ENCODE measurements at places on chromosomes 3 and 15.

DNA sequence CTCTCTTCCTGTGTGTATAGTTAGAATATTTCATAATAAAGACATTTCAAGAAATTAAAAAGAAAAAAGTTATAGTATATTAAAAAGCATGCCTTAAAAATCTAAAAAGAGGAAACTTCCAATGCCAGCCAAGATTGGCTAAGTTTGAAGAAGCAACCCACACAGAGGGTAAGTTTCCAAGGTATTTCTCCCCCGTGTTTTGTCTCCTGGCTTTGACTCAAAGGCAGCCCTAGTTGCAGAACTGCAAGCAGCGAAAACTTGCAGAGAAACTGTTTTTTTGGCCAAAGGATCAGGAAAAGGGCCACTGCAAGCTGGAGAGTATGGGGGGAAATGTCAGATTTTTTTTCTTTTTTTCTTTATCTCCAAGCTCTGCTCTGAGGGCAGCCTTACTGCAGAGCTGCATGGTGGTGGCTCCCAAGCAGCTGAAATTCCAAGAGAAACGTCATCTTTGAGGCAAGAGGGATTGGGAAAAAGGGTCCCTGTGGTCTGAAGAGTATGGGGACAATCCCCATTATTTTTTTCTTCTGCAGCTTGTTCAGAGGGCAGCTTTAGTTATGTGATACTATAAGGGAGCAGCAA, 23.0 kb downstream of the HACL1 start:
- no peak for DNase-seq

DNA sequence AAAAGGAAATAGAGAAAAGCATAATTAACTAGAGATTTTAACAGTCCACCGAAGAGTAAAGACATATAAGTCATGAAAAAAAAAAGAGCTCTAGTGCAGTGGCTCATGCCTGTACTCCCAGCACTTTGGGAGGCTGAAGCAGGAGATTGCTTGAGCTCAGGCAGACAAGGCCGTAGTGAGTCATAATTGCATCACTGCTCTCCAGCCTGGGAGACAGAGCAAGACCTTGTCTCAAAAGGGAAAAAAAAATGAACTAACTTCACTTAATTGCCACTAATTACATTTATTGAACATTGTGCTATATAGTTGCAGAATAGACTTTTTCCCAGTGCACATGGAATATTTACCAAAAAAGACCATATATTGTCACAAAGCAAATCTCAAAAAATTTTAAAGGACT, 221.8 kb downstream of the CBLB start:
- no peak for DNase-seq

GRCh38 chr3:14761121-14761672, 57.6 kb upstream of the FGD5 start:
- no peak for DNase-seq

DNA sequence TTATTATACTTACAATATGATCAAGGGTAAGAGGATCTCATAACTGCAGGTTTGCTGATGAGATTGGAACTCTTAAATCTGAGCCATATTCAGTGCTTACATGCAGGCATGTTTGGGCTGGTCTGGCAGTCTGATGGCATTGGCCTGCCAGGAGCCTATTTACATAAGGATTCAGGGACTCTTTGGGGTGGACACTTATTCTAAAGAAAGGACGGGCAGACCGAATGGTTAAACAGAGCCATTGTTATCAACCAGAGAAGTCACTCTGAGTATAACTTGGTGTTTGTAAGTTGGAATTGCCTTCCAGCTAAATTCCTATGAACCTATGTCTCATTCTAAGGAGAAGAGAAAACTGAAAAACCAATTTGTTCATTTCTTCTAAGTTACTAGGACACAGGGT, 932.8 kb downstream of the IGSF11 start:
- DNase-seq: no peak

DNA sequence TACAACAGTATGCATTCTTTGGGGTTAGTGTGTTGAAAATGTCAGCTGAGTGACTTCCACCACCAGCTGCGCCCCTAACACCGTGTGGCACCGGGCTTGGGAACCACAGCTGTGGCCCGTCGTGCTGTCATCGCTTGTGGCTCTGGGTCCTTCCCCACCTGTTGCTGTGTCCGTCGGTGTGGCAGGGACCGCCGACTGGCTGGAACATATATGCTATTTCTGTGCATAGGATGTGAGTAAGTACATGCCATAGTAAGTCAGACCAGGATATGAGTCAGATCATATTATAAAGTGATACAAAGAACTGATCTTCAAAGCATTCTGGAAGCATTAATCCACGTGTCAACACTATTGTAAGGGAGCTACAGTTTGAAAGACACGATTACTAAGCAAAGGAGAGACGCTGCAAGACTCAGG, 31.9 kb downstream of the EHD4 start:
- DNase-seq: peak; percentile 60

DNA sequence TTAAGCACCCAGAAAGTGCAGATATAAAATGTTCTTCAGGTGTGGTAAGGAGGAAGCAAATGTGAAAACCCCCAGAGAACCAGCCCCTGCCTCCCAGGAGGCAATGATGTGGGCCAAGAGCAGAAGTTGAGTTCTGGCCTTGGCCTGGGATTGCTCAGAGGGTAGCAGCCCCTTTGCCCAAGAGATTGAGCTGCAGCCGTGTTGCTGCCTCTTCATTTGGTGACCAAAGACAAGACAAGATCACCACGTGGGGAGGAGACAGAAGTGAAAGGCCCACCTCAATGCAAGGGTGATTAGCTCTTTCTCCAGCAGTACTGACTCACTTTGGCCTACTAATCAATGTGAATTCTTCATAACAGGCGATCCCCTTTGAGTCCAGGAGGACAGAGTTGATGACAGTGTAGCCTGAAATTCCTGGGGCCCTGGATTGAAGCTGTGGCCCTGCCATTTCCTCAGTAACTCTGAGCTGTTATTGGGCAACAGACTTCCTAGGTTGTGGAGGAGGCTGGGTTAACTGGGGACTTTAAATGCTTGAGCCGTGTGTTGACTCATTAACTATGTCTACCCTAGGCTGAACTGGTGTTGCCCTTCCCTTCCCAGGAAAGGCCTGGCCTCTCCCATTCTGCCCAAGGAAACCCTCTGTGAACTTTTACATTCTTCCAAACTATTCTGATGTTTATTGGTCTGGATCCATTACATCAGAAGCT, 86.5 kb downstream of the ST6GAL1 start:
- DNase-seq: no peak

DNA sequence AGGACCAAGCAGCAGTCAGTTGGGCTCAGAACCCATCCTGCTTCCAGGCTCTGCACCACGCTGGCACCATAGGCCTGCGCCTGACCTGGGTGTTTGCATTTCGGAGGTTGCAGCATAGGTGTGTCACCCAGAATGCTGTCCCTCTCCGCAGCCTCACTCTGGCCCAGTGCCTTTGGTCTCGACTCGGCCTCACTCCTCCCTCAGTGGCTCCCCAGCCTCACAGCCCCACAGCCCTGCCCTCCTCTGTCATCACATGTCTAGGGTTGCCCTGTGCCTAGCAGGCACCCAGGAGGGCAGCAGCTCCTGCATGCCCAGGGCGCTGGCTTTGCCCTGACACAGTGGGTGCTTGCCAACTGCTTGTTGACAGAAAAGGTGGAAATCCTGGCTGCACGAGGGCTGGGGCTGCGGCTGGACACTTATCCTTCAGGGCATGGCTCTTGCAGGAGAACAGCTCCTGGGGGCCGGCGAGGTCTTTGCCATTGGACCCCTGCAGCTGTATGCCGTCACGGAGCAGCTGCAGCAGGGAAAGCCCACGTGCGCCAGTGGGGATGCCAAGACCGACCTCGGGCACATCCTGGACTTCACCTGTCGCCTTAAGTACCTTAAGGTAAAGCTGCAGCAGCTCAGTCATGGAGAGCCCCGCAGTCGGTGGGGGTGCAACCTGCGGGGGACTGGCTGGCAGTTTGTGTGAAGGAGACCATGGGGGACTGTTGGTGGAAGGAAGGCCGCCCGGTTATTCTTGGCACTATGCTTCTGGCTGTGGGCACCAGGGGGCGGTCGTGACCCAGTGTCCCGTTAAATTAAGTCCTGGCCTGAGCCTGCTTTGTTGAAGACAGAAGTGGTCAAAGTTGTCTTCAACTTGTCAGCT, 16.2 kb downstream of the NISCH start:
- DNase-seq: no peak

All from T-helper 22 cell (primary cell).